Adrenal gland (tissue), 19 donors: ENCODE measurements at places on chromosomes 12 and 14.

GRCh38 chr12:110622582-110622981, 8.7 kb downstream of the TCTN1 start:
- H3K27ac ChIP-seq: no peak overlapping the region
- no peaks in the 10 kb centered on the region for H3K4me1 ChIP-seq
- DNase-seq: no peak
- peaks cover 4% of the 10 kb centered on the region for H3K36me3 ChIP-seq
- no peaks in the 10 kb centered on the region for H3K27me3 ChIP-seq

DNA sequence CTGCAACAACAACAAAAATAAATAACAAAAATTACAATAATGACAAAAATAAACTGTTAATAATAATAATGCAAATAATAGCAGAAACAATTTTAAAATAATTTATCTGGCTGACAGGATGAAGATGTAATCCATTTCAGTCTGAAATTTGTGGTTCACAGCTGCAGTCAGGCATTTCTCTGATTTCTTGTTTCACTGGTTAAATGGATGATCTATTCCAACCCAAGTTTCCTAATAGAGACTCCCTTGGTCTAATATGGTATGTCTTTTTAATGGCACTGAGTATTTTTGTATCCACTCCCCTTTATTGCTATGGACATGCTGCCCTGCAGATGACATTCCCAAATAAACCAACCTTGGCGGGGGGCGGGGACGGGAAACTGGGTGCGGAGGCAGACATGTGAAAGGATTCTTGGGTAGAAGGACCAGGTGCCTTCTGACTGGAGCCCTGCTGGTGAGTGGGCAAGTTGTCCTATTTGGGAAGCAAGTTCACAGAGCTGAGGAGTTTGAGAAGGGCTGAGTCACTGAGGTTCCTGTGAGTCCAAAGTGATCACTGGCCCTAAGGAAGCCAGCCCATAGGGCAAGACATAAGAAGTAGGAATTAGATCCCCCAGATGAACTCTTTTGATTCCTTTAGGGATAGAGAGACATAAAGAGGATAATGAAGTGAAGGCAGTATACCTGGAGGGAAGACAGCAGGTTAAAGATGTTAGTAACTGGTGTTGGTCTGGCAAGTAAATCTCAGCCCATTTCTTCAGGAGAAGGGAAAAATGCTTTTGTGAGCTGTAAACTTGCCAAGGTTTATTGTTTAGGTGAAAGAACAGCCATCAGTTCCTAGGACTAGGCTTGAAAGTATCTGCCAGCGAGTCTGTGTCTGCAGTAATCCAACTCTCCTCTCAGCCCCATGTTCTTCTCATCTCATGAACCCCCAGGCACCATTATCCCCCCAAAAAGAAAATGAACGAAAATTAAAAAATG, 14.5 kb downstream of the FOXG1 start:
- no peak overlapping the region for H3K4me3 ChIP-seq
- H3K36me3 ChIP-seq: no peaks in the 10 kb centered on the region
- H3K27ac ChIP-seq: no peak overlapping the region
- no peak for DNase-seq

- H3K27me3 ChIP-seq: no peaks in the 10 kb centered on the region
- H3K27ac ChIP-seq: no peak overlapping the region
- H3K36me3 ChIP-seq: no peaks in the 10 kb centered on the region
- DNase-seq: no peak
- H3K4me1 ChIP-seq: no peaks in the 10 kb centered on the region
These were observed 50.3 kb downstream of the MAP1LC3B2 start for GRCh38 chr12:116609319-116610114.

GRCh38 chr12:5593086-5593485, 161.2 kb downstream of the NTF3 start:
- no peaks in the 10 kb centered on the region for H3K4me1 ChIP-seq
- H3K27ac ChIP-seq: no peak overlapping the region
- DNase-seq: no peak
- H3K4me3 ChIP-seq: no peak overlapping the region
- H3K36me3 ChIP-seq: no peaks in the 10 kb centered on the region

DNA sequence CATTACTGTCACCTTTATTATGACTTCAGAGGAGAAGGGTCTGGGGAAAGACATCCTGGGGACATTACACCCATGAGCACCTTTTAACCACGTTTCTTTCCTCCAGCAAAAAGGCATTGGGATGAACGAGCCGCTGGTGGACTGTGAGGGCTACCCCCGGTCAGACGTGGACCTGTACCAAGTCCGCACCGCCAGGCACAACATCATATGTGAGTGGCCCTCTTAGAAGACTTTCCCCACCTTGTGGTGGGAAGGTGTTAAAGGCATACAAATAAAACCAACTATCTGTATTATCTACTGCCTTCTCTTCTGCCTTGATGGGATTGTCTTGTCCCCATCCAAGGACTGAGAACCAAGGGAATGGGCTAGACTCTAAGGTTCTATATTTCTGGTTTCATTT, 6.0 kb downstream of the PSMD9 start:
- peaks cover 21% of the 10 kb centered on the region for H3K4me1 ChIP-seq
- DNase-seq: no peak
- peaks cover 51% of the 10 kb centered on the region for H3K36me3 ChIP-seq
- H3K27ac ChIP-seq: no peak overlapping the region
- no peaks in the 10 kb centered on the region for H3K27me3 ChIP-seq

DNA sequence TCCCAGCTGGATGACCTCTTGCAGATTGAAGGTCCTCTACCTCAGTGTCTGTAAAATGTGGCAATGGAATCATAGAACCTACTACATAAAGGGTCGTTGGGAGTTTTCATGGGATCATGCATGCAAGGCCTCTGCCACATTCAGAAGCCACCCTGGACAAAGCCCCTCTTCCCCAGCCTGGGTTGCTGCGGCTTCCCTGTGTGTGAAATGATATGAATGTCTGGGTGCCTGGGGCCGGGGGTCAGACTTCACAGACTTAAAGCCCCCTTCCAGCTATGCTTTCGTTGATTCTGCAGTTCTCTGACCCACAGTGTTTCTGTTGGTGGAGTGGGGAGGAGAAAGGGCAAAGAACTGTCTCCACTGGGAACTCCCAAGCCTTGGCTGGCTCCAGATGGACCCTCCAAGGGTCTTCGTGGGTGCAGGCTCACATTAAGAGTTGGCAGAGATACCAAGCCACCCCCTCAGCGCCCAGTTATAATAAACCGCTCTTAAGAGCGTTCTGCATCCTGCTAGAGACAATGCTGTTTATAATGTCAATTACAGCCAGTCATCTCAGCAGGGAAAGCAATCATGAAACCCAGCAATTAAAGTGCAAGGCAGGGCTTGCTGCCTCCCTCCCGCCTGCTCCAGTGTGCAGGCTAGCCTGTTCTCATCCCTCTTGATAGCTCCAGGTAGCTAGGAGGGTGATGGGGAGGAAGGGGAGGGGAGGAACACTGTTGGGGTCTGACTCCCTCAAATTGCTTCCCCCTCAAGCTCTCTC, 210.9 kb upstream of the FKBP4 start:
- no peaks in the 10 kb centered on the region for H3K36me3 ChIP-seq
- no peak overlapping the region for H3K27ac ChIP-seq
- H3K27me3 ChIP-seq: no peaks in the 10 kb centered on the region

GRCh38 chr14:98217530-98217929, 1054.5 kb downstream of the BCL11B start:
- H3K27me3 ChIP-seq: peaks cover 3% of the 10 kb centered on the region
- H3K36me3 ChIP-seq: no peaks in the 10 kb centered on the region
- H3K4me3 ChIP-seq: no peak overlapping the region

- no peaks in the 10 kb centered on the region for H3K36me3 ChIP-seq
- no peaks in the 10 kb centered on the region for H3K4me1 ChIP-seq
- no peak for DNase-seq
- no peak overlapping the region for H3K27ac ChIP-seq
- H3K27me3 ChIP-seq: no peaks in the 10 kb centered on the region
These were observed 40.4 kb downstream of the MMAB start for GRCh38 chr12:109532721-109533486.

GRCh38 chr14:43786066-43786762, 720.9 kb downstream of the FSCB start:
- H3K4me3 ChIP-seq: no peak overlapping the region
- H3K27ac ChIP-seq: no peak overlapping the region
- no peaks in the 10 kb centered on the region for H3K27me3 ChIP-seq
- no peaks in the 10 kb centered on the region for H3K4me1 ChIP-seq

DNA sequence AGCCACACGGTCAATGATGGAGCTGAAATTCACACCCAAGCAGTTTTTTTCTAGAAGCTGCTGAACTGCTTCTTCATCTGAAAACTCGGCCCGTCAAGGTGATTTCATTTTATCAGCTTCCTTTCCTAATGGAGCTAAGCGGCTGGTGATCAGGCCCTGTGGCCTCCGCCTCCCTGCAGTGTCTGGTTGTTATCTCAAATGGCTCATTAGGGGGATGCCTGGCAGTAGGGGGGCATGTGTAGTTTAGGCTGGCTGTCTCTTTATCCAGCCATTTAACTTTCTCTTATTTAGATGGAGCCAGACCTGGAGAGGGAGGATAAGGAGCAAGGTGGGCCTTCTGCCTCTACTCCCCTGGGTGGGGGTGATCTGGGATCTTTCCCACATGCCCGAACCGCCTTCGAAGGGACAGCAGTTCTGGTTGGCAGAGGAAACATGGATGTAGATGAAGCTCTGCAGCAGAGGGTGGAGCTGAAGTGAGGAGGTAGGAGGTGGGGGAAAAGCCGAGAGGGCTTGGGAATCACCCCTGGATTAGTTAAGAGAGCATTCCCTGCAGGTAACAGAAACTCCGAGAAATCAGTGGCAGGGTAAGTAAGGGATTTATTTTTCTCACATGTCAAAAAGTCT, 64.4 kb downstream of the TGFB3 start:
- no peaks in the 10 kb centered on the region for H3K4me1 ChIP-seq
- H3K27ac ChIP-seq: peak overlapping the region; percentile 43
- DNase-seq: no peak
- no peaks in the 10 kb centered on the region for H3K27me3 ChIP-seq
- H3K4me3 ChIP-seq: no peak overlapping the region

GRCh38 chr14:22177870-22178269, 411.2 kb downstream of the DAD1 start:
- H3K4me1 ChIP-seq: no peaks in the 10 kb centered on the region
- no peak overlapping the region for H3K4me3 ChIP-seq
- no peak overlapping the region for H3K27ac ChIP-seq

DNA sequence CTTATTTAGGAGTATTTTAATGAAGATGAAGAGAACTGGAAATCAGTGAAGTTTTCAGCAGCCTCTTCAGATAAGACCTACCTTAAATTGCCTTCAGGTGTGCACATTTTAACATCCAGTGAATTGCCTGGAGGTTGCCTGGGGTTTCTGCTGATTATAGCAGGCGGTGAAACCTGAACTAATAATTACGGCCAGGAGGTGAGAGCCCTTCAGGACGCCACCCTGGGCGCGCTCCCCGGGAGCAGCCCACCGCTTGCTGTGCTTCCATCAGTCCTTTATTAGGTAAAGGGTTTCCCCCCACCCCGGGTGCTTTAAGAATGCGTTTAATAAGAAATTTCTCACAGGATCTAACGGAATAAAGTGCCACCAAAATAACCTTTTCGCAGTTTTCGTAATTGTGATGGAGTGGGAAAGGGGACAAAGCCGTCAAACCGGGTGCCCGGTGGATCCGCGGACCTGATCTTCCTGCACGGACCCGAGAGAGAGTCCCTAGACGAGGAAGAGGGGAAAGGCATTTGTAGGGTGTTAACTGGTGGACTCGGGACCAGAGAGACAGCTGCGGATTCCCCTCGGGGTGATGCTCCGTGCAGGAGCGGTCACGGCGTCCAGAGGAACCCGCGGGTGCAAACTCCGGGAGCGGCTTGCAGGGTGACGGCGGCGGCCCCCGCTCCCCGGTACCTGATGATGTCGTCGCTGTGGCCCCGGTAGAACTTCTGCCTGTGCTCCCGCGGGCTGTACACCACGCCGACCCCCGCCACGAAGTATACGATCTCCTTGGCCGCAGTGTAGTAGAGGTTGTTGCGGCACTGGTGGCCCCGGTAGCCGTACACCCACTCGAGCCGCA, 902 bp downstream of the EML5 start:
- peak overlapping the region; percentile 36 for H3K4me3 ChIP-seq
- no peaks in the 10 kb centered on the region for H3K27me3 ChIP-seq
- H3K4me1 ChIP-seq: no peaks in the 10 kb centered on the region
- H3K36me3 ChIP-seq: no peaks in the 10 kb centered on the region
- peak overlapping the region; percentile 63 for H3K27ac ChIP-seq

GRCh38 chr14:90739318-90740068, 76.7 kb downstream of the TTC7B start:
- peaks cover 29% of the 10 kb centered on the region for H3K4me1 ChIP-seq
- no peak for DNase-seq
- no peak overlapping the region for H3K4me3 ChIP-seq
- H3K27ac ChIP-seq: no peak overlapping the region
- no peaks in the 10 kb centered on the region for H3K36me3 ChIP-seq

GRCh38 chr12:106274575-106275121, 26.8 kb upstream of the CKAP4 start:
- no peaks in the 10 kb centered on the region for H3K27me3 ChIP-seq
- no peak for DNase-seq
- H3K27ac ChIP-seq: peak overlapping the region; percentile 1
- no peaks in the 10 kb centered on the region for H3K36me3 ChIP-seq
- H3K4me3 ChIP-seq: no peak overlapping the region

GRCh38 chr14:91349481-91350074, 68.0 kb downstream of the CCDC88C start:
- no peaks in the 10 kb centered on the region for H3K4me1 ChIP-seq
- H3K27me3 ChIP-seq: no peaks in the 10 kb centered on the region
- DNase-seq: no peak
- H3K4me3 ChIP-seq: no peak overlapping the region
- no peaks in the 10 kb centered on the region for H3K36me3 ChIP-seq

- H3K4me3 ChIP-seq: no peak overlapping the region
- no peak for DNase-seq
- no peaks in the 10 kb centered on the region for H3K27me3 ChIP-seq
- no peaks in the 10 kb centered on the region for H3K36me3 ChIP-seq
- H3K27ac ChIP-seq: no peak overlapping the region
These were observed 197.1 kb downstream of the EFCAB11 start for GRCh38 chr14:89757313-89757939.

- no peaks in the 10 kb centered on the region for H3K36me3 ChIP-seq
- no peaks in the 10 kb centered on the region for H3K4me1 ChIP-seq
- no peaks in the 10 kb centered on the region for H3K27me3 ChIP-seq
- no peak overlapping the region for H3K27ac ChIP-seq
- no peak for DNase-seq
These were observed 8.0 kb upstream of the RTRAF start for GRCh38 chr14:51981218-51981854.

DNA sequence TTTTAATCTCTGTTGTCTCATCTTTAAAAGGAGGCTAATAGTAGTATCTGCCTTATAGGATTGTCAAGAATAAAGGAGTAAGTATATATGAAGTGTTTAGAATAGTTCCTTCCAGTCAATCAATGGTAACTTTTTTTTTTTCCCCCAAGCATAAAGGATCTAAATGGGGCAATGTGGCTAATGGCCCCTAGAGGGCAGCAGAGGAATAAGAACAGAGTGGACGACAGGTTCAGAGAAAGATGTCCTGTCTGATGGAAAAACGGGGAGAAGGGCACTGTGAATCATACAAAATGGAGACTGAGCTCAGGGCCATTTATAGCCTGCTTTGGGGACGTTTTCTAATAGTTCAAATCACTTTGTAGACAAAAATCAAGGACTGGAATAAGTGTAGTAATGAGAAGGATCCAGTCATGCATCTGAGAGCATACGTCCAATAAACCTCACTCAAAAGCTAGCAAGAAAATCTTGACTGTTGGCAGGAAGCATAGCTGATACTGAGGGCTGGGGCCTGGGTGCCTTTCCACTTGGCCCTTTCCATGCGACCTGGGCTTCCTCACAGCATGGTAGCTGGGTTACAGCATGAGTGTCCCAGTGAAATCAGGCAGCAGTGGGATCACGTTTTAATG, 51.3 kb downstream of the IFNG-AS1 start:
- H3K4me3 ChIP-seq: no peak overlapping the region
- DNase-seq: peak; percentile 68
- H3K27me3 ChIP-seq: no peaks in the 10 kb centered on the region
- no peaks in the 10 kb centered on the region for H3K4me1 ChIP-seq
